ENCODE measurements at places on chromosomes 6 and 20. TPM values are rescaled to one million over a fixed set of nuclear protein-coding genes. Genes with fewer than 3 reads are reported as not detected.
A peak's percentile ranks its signal among the peaks of the same experiment; 100 is the strongest.

BMP2 gene
- total RNA-seq: 6.6 TPM

MOCS3 gene
- 4.2 TPM for total RNA-seq

CLVS2 gene
- total RNA-seq: not detected

CAPN11 gene
- total RNA-seq: not detected

TBX18 gene
- total RNA-seq: not detected

NOX3 gene
- total RNA-seq: not detected

CUTA gene
- total RNA-seq: 610 TPM

SMIM28 gene
- total RNA-seq: not detected

TRERF1 gene
- total RNA-seq: 6.2 TPM

CAGE1 gene
- not detected for total RNA-seq

KCNQ2 gene
- total RNA-seq: not detected

FKBP5 gene
- 10.7 TPM for total RNA-seq

RAD21L1 gene
- total RNA-seq: not detected

DNA sequence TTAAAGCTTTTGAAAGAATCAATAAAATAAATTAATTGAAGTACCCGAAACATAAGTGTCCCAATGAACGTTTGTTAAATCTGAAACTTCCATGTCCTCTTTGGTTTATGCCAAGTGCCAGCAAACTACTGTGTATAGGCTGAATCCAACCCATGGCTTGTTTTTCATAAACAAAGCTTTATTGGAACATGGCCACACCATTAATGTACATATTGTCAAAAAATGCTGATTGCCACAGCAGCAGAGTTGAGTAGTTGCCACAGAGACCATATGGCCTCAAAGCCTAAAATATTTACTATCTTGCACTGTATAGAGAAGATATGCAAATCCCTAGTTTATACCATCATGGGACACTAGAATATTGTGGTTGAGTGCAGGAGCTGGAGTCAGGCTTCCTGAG lies 406.1 kb downstream of the MAFB start:
- no peak for DNase-seq

GRCh38 chr6:24879351-24879750 lies 56.4 kb downstream of the RIPOR2 start:
- DNase-seq: peak; percentile 95

GRCh38 chr20:63133481-63134091 lies 82.3 kb downstream of the YTHDF1 start:
- no peak for DNase-seq

GRCh38 chr20:57482148-57482547 lies 42.8 kb downstream of the CTCFL start:
- DNase-seq: no peak

- DNase-seq: peak; percentile 68
These were observed 734 bp downstream of the TPBG start for GRCh38 chr6:82364087-82365015.

DNA sequence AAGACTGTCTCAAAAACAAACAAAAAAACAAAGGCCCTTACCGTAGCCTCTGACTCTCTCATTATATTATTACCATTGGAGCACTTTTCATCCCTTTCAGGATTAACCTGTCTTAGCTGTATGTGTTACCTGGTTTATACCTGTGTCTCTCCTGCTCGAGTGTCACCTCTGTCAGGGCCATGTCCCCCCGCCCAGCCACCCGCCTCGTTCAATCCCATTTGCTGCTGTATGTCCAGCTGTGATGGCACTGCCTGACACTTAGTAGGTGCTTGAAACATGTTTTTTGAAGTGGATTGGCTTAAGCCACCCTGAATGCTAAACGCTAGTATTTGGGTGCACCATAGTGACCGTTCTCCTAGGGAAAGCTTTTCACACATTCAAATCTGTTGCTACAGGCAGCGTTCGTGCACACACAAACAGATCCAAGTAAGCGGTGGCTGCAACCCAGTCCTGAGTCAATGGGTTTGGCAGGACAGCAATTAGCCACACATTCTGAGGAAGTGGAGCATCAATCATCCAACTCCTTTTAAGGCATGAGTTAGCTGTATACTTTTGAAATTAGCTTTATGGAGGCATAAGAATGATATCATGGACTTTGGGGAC lies 98.9 kb upstream of the ZNF217 start:
- peak; percentile 99 for DNase-seq

DNA sequence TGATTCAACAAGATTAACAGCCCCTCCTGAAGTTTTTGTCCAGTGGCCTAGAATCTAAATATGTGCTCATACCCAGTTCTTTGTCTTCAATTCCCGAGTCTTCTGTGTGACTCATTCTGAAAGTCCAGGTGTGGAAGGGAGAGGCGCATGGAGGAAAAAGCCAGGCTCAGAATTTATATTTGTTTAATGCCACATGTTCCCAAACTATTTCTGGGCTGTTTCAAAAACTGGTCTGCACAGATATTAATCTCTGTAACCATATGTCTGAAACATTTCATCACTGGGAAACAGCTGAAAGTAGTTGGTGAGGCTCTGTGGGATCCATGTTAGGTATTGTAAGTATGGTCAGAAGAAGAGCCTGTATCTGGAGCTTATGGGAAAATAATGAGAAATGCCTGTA lies 266.0 kb downstream of the PAX1 start:
- no peak for DNase-seq

DNA sequence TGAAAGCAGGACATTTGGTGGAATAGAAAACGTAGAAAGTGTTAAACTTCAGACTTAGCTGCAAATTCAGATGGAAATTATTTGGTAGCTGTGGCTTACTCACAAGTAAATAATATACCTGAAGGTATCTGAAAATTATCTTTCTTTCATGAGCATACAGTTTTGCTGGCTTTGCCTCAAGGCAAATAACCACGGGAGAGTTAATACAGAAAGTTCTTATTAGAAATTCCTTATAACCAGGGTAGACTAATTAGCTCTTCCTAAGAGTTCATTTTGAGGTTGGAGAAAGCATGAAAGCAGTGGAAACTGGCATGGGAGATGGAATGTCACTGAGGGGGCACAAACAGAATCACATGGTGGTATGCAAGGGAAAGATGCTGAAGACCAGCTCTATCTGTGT lies 217.5 kb downstream of the CD83 start:
- DNase-seq: peak; percentile 53

DNA sequence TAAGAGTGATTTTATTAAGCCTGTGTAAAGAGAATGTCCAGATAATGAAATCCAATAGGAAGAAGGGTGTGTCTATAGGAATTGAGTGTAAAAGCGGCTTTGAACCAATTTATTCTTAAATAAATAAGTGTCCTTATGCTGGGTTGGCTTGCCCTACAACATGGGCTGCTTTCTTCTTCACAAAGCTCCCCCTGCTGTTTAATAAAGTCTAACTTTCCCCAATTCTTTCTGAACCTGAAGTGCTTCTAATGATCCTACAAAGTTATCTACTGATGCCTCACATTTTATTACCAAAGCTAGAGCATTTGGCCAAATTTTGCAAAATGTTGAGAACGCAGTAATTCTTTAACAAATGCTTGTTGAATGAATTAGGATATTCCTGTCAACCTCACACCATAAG lies 36.3 kb upstream of the SIRT5 start:
- peak; percentile 60 for DNase-seq

- DNase-seq: no peak
These were observed 9.8 kb upstream of the CNKSR3 start for GRCh38 chr6:154520280-154520679.

- no peak for DNase-seq
These were observed 175.4 kb upstream of the PRND start for GRCh38 chr20:4546342-4546741.

DNA sequence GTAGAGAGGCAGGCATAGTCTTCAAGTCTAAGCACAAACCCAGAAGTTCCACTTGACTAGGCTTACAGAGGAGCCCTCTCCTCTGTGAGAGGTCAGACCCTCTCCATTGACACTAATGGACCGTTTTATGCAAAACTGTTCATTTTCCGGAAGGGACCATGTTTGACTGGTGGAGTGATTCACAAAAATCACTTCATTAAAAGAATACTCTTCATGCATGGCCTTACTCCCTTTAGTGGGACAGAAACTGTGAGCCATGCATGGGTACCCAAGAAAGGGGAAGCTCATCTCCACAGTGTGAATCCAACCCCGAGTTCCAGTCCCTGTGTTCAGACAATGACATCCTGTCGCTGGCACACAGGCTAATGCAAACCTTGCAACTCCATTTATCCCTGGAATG lies 63.2 kb downstream of the OLIG3 start:
- no peak for DNase-seq

DNA sequence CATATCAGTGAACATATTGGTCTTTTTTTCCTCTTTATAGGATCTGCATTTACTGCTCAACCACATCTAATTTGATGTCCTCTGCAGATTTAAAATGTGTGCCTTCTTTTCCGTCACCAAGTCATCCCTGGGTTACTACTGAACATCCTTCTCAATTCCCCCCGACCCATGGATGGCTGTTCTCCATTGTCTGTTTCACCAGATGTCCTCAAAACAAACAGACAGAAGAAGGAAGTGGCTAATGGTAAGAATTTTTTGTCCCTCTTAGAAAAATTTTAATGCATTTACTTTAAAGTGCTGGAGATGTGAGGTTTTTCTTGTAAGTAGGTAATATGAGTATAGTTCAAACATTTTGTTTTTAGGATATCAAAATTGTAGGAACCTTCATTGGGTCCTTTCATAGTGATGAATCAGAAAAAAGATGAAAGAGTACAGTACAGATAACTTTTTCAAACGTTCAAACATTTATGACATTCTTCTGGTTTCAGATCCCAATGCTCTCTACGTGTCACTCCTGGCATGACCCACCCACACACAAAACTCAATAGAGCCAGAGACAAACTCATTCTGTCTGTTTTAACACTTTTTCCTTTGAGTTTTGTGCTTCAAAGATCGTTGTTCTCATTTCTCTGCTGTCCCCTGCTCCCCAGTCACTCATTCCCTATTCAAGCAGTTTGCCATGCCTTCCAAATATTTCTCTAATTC lies 276.4 kb downstream of the PRL start:
- DNase-seq: no peak

DNA sequence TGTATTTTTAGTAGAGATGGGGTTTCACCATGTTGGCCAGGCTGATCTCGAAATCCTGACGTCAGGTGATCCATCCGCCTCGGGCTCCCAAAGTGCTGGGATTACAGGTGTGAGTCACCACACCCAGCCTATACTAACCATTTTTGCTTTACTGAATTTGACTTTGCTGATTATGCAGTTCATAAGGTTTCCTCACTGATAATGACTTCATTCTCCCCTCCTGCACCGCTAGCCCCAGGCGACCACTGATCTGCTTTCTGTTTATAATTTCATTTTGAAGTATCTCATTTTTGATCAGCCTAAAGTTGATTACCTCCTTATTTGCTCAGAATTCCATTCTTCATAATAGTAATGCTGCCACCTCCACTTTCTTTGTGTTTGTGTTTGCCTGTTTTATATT lies 48.7 kb upstream of the FAM83D start:
- DNase-seq: no peak

DNA sequence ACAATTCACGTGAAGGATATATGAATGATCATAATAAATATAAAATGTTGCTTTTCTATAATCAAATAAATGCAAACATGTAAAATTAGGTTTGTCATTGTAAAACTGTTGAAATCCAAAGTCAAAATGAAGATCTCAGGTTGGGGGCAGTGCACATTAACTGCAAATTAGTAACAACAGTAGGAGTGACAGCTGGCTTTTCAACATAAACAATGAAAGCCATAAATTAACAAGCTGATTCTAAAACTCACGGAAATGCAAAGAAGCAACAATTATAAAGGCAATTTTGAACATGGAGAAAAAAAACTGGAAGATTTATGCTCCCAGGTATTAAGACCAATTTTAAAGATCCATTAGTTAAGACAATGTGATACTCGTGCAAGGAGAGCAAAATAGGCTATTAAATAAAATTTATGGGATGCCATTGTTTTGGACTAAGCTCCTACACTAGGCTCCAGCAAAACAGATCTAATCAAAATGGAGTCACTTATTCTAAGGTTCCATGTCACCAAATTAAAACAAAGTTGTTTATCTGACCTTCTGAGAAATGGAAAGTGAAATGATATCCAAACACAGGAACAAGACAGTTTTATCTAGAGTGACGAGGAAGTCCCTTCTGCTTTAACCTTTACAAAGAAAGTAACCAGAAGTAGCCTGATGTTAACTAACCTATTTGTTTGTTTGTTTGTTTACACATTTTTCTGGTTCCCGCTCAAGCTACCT lies 770.8 kb downstream of the EPHA7 start:
- no peak for DNase-seq

GRCh38 chr6:102981490-102982015 lies 1588.0 kb downstream of the GRIK2 start:
- no peak for DNase-seq

GRCh38 chr20:40894237-40894630 lies 134.4 kb upstream of the TOP1 start:
- DNase-seq: no peak

- DNase-seq: no peak
These were observed 149.5 kb downstream of the RNF144B start for GRCh38 chr6:18536591-18537055.

DNA sequence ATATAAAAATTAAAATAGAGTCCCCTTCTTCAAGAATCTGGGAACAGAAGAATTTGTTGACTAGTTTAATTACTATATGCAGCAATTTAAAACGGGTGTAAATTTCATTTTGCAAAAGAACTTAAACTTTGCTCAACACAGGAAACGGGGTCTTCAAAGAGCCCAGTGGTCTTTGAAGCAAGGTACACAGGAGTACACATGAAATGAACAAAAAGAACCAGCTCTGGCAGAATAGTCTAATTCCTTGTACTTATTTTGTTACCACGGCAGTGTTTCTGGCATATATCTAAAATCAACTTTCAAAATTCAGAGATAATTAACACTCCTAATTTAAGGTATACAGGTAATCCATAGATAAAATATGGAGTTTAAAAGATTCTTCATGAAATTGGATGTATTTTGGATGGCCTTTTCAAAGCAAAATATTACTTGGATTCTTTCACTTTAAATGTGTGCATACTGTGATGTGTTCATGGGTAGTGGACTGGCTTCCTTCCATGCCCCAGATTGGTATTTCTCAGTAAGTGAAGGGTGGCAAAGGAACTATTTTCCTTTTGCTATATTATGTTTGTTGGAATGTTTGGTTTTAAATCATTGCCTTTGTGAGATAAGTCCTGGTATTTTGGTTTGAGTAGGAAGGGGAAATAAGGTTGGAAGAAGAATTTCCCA lies 96.8 kb upstream of the THEMIS start:
- DNase-seq: no peak

GRCh38 chr20:10423735-10424134 lies 10.3 kb downstream of the MKKS start:
- DNase-seq: no peak

DNA sequence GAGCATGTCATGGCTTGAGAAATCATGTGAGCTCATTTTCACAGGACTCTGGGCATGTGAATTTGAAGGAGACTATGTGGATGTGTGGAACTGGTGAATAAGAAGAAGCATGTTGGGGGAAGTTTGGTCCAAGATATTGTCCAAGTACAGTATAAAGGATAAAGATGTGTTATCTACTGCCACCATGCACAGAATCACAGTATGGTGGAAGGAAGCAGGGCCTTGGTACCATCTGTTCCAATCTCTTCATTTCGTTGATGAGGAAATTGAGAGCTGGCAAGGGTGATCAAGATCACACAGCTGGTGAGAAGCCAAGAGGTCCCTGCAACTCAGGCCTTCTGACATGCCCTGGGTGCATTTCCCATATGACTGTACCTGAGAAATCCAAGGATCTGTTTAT lies 31.5 kb upstream of the RIPOR2 start:
- no peak for DNase-seq

GRCh38 chr6:67506352-67506751 lies 1128.7 kb upstream of the ADGRB3 start:
- DNase-seq: peak; percentile 20
